ENCODE measurements at places on chromosomes 12 and 14.

GRCh38 chr14:28570391-28570790 is 196.2 kb upstream of the FOXG1 start:
- H3K27ac ChIP-seq: no peak overlapping the region
- H3K4me1 ChIP-seq: no peaks in the 10 kb centered on the region
- no peak for DNase-seq
- H3K4me3 ChIP-seq: no peak overlapping the region

DNA sequence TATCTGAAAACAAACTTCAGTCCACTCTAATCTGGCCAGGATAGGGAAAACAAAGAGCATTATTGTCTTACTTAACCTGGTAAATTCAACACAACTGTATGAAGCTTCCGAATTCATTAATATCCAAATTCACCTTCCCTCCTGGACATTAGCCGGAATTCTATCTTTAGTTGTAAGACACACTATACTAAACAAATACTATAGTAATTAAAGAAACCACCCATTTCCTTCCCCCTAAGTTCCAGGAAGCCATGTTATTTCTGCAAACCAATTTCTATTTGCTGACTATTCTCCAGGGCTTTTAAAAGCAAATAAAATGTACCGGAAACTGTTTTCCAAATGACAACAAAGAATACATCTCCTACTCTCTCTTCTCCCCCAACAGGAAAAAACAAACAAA is 122.7 kb upstream of the MDM1 start:
- H3K27ac ChIP-seq: no peak overlapping the region
- H3K4me3 ChIP-seq: peak overlapping the region; percentile 30
- H3K27me3 ChIP-seq: no peaks in the 10 kb centered on the region

GRCh38 chr14:91636604-91637003 is 95.3 kb downstream of the CATSPERB start:
- no peaks in the 10 kb centered on the region for H3K27me3 ChIP-seq
- no peaks in the 10 kb centered on the region for H3K4me1 ChIP-seq
- no peak for DNase-seq
- H3K4me3 ChIP-seq: no peak overlapping the region

DNA sequence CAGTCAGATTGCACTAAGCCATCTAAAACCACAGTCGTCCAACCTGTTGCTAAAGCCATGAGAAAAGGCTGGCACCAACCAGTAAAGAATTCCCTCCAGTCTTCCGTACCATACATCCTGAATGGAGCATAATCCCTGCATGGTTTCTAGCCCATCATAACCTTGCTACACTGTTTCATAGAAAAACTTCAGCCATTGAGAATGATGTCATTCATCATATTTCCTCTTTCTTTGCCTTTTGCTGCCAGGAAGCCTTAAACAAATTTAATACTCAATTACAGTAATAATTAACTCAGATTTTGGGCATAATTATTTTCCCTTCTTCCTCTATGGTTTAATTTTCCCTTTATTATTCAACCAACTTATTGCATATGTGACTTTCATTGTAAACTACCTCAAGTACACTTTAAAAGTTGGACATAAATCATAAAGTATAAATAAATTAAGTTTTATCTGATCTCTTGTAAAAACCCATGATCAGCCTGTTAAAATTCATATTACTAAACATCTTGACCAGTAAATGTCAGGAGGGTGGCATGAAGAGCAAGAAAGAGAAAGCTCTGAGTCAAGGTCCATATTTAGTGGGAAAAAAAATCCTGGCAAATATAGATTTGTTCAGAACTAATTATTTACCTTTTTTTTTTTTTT is 264.7 kb downstream of the ZFP36L1 start:
- no peaks in the 10 kb centered on the region for H3K36me3 ChIP-seq
- H3K27me3 ChIP-seq: no peaks in the 10 kb centered on the region
- no peaks in the 10 kb centered on the region for H3K4me1 ChIP-seq
- DNase-seq: no peak
- no peak overlapping the region for H3K4me3 ChIP-seq

DNA sequence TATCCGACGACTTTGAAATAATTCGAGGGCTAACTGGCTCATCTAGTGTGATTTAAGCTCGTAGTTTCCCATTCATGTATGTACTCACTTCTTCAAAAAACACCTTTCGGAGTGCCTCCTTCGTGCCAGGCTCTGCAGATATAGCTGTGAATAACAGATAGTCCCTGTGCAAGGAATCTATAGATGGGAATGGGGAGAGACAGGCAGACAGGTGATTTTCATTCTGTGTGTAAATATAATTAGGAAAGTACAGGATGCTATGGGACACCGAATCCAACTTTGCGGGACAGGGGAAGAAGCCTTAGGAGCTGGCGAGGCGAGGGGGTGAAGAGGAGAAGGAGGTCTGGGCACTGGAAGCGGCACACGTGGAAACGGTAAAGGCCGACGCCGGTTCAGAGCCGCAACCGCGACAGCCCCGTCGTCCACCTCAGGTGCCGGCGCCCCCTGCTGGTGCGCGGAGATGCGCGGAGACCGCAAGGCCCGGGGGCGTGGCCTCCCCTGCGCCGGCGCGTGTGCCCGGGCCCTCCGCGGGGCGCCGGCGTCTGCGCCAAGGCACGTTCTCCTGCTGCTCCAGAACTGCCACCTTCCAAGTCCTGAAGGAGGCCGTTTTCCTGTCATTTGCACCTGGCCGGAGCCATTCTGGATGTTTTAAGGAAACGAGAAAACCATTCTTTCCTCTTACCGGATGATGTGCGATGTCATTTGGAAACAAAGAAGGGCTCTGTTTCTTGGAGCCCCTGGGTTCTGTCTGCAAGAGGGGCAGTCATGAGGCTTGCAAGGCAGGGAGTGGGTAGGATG is 18.0 kb upstream of the CACNA1C start:
- peaks cover 63% of the 10 kb centered on the region for H3K27me3 ChIP-seq
- DNase-seq: peak; percentile 97
- no peaks in the 10 kb centered on the region for H3K36me3 ChIP-seq
- H3K4me3 ChIP-seq: peak overlapping the region; percentile 48

DNA sequence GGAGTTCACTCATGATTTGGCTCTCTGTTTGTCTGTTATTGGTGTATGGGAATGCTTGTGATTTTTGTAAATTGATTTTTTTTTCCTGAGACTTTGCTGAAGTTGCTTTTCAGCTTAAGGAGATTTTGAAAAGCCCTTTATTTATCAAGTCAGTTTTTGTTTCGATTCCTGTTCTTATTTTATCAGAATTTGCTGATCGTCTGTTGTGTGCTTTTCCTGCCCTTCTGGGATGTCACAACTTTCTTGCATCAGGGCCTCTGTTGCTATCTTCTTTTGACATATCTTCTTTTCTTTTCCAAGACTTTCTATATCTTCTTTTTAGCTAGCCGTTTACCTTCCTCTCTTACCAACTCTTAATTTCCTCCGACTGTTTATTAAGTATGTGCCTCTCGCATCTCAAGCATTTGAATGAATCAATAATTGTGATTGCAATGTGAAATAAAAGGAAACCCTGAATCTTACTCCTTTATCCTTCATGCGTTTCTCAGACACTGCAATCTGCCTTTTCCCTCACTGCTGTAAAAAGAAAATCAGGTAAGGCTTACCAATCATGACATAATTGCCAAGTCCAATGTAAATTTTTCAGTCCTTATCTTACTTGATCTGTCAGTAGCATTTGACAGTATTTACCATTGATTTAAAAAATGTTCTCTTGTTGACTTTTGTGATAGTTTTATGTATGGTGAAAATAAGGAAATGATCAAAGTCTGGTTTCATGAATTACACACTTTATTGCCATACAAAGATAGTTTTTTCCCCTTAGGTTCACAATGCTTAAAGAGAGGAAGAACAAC is 53.0 kb downstream of the ETNK1 start:
- DNase-seq: no peak
